ENCODE measurements at places on chromosomes 7 and 10.

- DNase-seq, result no peak
Observed at GRCh38 chr10:70909326-70909935, 21.1 kb upstream of the PCBD1 start.

DNA sequence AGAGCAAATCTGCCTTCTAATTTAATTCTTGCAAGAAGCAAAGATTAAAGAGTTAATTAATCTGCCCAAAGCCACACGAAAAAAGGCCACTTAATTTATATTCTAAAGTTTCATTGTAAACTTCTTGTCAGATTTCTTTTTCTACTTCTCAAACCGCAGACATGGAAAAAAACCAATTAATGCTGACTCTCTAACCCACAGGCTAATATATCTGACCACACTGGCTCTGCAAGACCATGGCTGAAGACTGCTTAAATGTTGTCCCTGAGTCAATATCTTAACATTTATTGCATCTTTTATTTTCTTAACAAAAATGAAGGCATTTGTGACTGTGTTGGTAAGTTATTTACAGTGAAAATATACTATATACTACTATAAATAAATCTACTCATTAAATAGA lies 234.0 kb upstream of the SP8 start:
- DNase-seq, result no peak

- DNase-seq, result no peak
Observed at GRCh38 chr10:45580371-45581215, 92.0 kb downstream of the ZFAND4 start.

DNA sequence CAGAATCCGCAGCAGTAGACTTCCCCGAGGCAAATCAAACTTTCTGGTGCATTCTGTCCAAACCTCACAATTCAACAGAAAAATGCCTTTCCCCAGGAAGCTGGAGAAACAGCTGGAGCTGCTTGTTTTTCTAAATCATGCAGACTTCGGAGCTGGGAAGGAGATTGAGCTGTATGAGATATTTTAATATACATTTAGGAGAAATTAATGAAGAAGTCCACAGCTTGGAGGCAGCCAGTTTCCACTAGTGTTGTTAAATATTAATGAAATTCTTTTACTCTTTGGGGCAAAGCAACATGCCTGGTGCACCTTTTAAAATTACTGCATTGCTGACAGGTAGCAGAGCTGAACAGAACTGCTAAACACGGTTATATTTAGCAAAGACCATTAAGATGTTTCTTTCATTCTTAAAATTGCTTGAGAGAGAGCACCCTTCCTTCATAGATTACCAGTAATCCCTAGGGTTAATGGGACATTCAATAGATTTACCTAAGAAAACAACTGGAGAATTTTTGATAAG lies 566.4 kb downstream of the SORCS3 start:
- DNase-seq, result no peak

GRCh38 chr10:87053111-87053510 lies 33.0 kb downstream of the FAM25A start:
- DNase-seq, result no peak

- DNase-seq, result no peak
Observed at GRCh38 chr7:4169455-4169854, 512.6 kb upstream of the FOXK1 start.
